ENCODE measurements at places on chromosomes 2 and 18.

DNA sequence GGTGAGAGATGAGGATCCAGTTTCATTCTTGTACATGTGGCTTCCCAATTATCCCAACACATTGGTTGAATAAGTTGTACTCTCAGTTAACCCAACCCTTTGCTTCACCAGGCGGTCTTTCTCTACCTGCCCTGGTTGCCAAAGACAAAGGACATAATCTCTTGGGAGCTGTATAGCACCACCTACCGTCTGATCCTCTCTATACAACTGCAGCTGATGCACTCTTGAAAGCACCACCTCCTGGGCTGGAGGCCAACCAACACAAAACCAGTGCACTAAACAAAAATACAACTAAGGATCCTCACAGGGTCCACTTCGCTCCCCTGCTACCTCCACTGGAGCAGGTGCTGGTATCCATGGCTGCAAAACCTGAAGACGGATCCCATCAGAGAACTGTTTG, 473.6 kb upstream of the NRXN1 start:
- DNase-seq: no peak

DNA sequence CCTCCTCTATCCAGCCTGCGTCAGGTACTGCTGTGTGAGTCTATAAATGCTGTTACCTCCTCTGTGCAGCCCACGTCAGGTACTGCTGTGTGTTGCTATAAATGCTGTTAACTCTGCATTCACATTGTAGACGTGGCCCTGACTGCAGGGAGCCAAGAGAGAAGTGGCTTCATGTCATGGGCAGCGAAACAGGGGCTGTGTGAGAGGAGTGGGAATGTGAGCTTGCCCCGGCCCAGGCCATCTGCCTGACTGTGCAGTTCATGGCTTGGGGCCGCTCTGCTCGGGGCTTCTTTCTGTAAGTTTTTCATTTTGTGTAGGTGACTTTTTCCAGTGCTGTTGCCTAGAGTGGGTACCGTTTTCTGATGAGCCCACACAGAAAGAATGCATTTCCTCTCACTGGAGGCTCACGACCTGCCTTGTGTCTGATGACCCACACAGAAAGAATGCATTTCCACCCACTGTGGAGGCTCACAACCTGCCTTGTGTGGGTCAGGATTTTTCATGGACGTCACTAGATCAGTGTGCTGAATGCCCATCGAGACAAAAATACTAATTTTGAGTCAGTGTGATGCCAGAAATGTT, 104.5 kb downstream of the SNTG2 start:
- DNase-seq: no peak

DNA sequence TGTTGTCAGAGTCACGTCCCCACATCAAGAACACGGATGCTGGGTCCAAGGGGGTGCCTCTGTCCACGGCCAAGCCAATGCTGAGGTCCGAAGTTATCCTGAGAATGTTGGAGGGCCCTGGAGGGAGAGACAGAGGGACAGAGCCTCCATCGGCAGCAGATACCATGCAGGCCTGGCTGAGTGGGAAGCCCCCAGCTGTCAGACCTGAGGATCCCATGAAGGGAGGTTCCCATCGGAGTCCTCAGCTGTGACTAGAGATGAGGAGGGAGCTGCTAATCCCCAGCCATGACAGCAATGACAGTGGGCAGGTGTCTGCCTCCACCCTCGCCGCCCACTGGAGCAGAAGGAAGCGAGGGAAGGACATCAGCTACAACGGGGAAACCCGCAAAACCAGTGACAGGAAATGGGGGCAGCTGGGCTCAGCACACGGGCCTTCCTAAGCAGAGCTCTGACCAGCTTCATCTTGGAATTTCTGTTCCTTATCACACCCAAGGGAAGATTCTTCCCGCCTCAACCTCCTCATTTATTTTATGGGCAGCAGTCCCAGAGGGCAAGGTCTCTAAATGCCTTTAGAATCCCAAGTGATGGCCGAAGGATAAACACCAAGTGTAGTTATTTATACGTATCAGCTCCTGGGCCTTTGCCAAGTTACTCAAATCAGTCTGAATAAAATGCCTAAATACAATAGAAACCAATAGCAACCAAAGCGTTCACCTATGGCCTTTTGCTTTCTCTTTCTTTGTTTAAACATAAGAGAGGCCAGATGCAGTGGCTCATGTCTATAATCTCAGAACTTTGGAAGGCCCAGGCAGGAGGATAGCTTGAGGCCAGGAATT, 32.2 kb downstream of the FAM178B start:
- no peak for DNase-seq

- no peak for DNase-seq
Measured at GRCh38 chr2:215841175-215841816, 172.1 kb downstream of the MREG start.

- no peak for DNase-seq
Measured at GRCh38 chr2:177287814-177288213, 23.3 kb upstream of the NFE2L2 start.

- no peak for DNase-seq
Measured at GRCh38 chr2:238854699-238855229, 6.9 kb downstream of the TWIST2 start.

DNA sequence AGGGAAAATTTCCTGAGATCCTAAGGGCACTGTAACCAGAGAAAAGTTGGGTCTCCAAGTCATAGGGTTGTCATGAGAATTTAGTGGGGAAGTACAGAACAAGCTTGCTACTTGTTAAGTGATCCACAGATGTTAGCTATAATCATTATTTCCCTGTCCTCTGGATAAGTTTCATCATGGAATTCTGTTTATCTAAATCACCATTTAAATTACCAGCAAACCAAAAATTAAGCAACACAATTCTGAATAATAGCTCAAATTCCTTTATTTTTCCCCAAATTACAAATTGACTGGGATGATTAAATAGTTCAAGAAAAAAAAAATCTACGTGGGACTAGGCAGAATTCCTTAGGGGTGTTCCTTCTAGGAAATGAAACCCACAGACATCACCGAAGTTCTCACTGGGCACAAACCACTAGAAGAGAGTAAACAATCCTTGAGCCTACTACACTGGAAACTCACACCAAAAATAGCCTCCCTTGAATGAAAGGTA, 159.5 kb downstream of the COL6A3 start:
- no peak for DNase-seq

DNA sequence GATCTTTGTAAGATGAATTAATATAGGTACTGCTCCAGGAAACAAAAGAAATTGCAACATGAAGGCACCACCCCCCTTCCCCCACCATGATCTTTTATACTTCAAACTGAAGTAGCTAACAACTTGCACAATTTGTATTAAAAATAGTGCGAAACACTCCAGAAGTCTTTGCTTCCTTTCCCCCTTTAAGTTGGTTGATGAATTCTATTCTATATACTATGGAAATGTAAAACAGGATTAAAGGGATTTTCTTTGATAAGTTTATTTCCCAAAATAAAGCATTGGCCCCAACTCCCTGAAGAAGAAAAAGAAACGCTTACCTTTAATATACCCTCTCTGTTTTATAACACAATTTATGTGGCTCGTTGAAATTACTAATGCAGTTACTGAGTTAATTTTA, 227.1 kb downstream of the ARHGAP15 start:
- DNase-seq: no peak
